Amniotic epithelial cell (primary cell): ENCODE measurements at places on chromosomes 13 and 19.

- no peak for DNase-seq
Observed at GRCh38 chr13:20373861-20374260, 141.7 kb upstream of the GJB6 start.

DNA sequence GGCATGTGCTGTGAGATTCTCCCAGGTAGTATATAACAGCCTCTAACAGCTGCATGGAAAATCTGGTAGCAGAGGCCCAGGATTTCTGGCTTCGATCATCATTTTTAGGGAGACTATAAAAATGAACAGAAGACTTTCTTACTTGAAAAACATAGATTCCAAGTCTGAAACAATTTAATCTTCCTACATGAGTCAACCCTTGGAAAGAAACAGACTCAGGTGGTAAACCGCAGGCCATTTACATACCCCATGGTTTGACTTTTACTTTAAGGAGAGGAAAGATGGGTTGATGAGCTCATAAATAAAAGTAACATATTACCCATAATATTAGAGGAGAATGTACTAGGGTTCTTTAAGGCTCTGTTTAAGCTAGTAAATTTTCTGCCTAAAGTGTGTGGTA is 121.6 kb downstream of the CYSLTR2 start:
- peak; percentile 79 for DNase-seq

DNA sequence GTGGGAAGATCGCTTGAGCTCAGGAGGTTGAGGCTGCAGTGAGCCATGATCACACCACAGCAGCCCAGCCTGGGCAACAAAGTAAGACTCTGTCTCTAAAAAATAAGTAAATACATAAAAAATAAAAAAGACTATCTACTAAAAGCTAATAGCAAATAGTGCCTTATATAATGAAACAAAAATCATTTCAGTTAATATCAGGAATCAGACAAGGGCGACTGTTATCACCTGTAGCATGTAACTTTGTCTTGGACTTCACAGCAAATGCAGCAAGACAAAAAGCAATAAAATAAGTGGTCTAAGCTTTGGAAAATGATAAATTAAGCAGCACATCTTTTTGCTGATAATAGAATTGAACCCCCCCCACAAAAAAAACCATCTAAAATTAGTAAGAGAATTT is 21.2 kb upstream of the GPI start:
- DNase-seq = no peak

- no peak for DNase-seq
Observed at GRCh38 chr13:51767100-51767499, 36.9 kb downstream of the DHRS12 start.

DNA sequence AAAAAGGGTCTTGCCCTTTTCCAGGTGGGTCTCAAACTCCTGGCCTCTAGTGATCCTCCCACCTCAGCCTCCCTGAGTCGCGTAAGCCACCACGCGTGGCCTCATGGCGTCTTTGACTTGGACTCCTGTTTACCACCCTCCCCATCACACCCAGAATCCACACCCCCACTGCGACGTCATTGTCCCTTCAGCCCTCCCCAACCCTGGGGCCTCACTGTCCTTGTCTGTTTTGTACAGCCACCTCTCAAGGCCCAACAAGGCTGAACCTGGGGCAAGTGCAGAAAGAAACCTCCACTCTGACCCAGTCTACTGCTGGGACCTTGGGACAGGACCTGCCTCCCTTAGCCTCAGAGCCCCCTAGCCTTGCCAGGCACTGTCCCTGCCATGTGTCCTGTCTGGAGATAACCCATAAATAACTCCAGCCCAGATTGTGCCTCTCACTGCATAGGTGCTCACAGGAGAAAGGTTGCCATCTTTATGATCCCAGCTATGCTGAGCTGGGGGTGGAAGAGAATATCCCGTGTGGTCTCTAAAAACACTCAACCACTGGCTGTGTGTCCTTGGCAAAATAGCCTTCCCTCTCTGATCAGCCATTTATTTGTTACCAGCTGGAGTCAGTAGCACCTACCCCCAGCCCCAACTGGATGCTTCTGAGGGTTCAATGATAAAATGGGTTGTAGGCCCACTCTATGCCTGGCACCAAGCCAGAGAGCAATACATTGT is 1.8 kb upstream of the IFI30 start:
- DNase-seq = no peak

GRCh38 chr13:113342820-113343691 is 20.9 kb downstream of the GRTP1 start:
- no peak for DNase-seq

- no peak for DNase-seq
Observed at GRCh38 chr19:44575116-44575700, 38.2 kb upstream of the IGSF23 start.

GRCh38 chr13:107907065-107907805 is 308.1 kb downstream of the LIG4 start:
- DNase-seq = no peak

DNA sequence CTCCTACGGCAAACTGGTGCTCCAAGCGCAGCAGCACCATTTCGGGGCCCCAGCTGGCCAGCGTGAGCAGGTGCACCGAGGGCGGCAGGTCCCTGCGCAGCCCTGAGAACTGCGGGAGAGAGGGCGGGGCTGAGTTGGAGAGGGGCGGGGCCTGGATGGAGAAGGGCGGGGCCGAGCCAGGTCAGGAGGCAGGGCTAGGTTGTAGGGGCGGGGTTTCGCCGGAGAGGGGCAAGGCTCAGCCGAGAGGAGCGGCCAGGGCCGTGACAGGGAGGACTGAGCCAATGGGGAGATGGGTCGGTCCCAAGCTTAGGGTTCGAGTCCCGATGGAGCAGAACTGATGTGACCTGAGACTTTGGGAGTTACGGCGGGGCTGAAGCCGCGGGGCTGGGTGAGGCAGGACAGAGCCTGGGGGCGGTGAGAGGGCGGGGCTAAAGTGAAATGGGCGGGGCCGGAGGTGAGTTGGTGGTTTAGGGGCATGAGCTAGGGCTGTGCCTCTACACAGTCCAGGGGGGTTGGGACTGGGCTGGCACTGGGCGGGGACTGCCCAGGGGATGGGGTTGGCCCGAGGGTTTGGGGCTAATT is 19.0 kb downstream of the MAN2B1 start:
- peak; percentile 28 for DNase-seq

GRCh38 chr19:47541518-47541917 is 26.7 kb upstream of the NAPA start:
- DNase-seq = peak; percentile 87

DNA sequence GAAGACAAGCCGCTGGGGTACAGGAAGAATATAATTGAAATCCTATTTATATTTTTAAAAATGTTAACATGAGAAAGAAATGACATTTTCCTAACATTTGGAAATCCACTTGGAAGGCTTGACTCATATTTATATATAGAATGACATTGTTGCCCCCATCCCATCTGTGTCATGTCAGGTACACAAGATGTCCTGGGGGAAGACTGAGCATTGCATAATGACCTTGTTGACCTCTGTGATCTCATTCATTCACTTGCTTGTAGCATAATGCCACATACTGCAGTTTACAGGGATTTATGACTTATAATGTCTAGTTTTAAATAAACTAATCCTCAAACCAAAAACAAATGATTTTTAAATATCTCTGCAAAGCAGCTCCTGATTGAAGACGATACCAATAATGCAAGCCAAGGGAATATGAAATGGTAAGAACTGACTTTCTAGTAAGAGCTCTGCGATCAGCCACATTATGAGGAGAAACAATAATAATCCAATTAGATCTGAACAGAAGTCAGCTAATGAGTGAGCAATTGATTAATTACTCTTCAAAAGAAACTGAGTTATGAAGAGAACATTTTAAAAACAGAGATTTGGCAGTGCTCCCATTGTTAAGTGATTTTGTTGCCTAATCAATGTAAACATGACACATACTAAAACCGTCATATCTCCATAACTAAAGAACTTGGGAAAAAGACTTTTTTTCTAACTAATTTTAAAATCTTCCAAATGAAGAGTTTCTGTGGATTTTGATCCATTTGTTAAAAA is 21.2 kb upstream of the VWA8 start:
- DNase-seq = peak; percentile 61

DNA sequence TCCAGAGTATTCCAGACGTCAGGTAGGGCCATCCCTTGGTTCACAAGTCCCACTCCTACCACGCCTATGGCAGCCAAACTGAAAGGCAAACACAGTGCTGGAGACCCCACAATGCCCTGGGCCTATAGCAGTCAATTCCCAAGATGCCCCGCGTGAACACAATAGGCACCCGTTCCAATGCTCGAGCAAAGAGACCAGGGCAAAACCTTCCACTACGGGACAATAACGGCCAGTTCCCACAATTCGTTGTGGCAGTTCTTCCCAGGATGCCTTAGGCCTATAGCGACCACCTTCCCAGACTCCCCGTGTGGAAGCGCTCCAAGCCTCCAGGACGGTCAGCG is 538 bp downstream of the ZNF428 start:
- DNase-seq = peak; percentile 22
